ENCODE measurements at places on chromosomes 16 and 17. TPM values are rescaled to one million over a fixed set of nuclear protein-coding genes. Genes with fewer than 3 reads are reported as not detected.

The NOD2 gene
- 0.57 TPM for total RNA-seq

DNA sequence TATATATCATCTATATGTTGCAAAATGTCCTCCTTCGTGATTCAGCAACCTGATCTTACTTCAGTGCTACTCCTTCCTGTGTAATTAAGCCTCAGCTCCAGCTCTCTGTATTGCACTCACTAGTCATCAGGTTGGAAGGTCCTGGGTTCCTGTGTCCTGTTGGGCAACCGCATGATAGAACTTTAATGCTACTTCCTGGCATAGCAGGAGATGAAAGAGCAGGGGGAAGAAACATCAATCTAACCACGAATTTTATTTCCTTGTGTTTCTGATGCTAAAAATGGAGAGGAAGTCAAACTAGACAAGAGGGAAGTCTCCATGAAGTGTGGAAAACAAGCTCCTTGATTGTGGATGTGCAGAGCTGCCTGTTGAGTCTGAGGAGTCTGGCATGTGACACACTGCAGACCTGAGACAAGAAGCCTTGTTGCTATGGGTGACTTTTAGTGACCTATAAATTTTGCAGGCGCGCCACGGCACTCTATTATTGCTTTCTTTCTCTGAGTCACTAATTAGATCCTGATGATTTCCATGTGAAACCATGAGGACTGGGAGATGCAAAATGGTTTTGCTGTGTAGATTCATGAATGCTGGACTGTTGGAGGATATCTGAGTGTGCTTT, 25.6 kb downstream of the IGSF6 start:
- DNase-seq, result no peak

The FBXL16 gene
- total RNA-seq, result 3.0 TPM

The GRIN2A gene
- 0.09 TPM for total RNA-seq

DNA sequence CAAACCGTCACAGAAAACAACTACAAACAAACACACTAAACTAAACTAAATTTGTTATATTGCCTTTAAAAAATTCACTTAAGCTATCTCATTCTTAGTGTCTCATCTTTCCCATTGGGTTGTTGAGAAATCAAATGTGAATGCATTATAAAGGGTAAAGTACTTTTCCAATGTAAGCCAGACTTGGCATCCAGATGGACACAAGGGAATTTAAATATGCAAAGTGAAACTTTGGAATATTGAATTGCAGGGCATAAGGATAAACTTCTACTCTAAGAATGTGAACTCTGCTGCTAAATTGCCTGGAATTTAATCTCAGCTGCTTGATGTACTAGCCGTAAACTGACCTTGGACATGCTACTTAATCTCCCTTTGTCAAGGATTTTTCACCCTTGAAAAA, 1554.6 kb downstream of the CDH8 start:
- no peak for DNase-seq

DNA sequence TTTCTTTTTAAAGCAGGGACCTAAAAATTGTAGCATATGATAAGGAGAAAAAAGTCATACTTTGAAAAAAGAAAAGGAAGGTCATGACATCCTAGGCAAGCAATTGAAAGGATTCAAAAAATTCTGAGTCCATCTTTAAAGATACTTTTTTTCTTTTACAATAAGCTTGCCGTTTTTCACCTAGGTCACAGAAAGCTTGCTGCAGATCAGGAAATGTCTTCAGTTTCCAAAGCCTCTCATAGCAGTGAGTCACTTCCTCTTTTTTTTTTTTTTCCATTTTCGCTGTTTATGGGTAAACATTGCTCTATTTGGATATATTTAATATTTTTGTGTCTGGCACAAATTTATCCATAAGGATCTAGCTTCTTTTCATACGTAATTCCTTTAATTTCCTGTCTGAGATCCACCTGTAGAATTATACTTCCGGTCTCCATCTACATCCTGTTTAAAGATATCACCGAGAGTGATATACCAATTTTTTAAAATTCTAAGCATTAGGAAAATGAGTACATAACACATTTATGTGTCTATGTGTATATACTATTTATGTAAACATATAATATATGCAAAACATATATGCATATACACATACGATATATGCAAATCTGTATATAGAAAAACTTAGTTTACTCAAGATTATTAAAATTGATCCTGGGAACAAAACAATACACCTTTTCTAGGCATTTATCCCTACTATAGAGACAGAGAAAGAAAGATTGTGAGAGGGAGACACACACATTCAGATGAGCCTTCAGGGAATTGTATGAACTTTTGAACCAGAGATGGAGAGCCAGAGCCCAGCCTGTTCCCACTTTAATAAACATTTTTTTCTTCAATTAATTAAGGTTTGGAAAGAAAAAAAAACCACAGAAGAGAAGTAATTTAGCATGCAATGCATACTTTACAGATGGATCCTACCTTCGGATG, 134.4 kb downstream of the SKAP1 start:
- DNase-seq, result no peak

GRCh38 chr16:66714654-66715307, 18.2 kb upstream of the CMTM4 start:
- DNase-seq, result no peak

The DNAJA2 gene
- total RNA-seq, result 67.2 TPM

All from neural crest cell (in vitro differentiated cells).